ENCODE measurements at places on chromosomes 4 and X.

- peak; percentile 27 for DNase-seq
Measured at GRCh38 chrX:136953867-136954787, 73.6 kb upstream of the RBMX start.

GRCh38 chrX:140317462-140317861, 187.4 kb downstream of the SOX3 start:
- DNase-seq, result no peak

- no peak for DNase-seq
Measured at GRCh38 chr4:3796960-3797359, 30.8 kb downstream of the ADRA2C start.

GRCh38 chrX:15808254-15808653, 18.0 kb downstream of the ZRSR2 start:
- DNase-seq, result no peak

- no peak for DNase-seq
Measured at GRCh38 chr4:94345969-94346368, 3.3 kb upstream of the HPGDS start.

GRCh38 chr4:110682311-110682710, 59.4 kb upstream of the PITX2 start:
- DNase-seq, result no peak

GRCh38 chrX:39398963-39399261, 597.7 kb downstream of the MID1IP1 start:
- no peak for DNase-seq

DNA sequence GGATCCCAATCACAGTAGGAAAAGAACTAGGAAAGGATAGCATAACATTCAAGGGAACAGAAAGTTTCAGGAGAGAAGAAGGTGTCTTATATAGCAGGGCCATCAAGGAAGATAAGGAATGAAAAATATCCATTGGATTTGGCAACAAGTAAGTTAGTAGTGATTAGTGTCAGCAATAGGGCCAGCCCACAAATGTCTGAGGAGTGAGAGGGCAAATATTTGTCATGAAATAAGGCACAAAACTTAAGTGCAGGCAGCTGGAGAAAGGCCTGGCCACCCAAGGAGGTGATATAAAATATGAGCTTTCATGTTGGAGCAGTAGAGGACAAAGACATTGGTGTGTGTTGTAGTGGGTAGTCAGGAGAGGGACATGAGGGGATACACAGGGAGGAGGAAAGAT, 132.1 kb downstream of the COL4A6 start:
- DNase-seq, result no peak

- DNase-seq, result no peak
Measured at GRCh38 chr4:56468097-56468422, 643 bp downstream of the SRP72 start.

DNA sequence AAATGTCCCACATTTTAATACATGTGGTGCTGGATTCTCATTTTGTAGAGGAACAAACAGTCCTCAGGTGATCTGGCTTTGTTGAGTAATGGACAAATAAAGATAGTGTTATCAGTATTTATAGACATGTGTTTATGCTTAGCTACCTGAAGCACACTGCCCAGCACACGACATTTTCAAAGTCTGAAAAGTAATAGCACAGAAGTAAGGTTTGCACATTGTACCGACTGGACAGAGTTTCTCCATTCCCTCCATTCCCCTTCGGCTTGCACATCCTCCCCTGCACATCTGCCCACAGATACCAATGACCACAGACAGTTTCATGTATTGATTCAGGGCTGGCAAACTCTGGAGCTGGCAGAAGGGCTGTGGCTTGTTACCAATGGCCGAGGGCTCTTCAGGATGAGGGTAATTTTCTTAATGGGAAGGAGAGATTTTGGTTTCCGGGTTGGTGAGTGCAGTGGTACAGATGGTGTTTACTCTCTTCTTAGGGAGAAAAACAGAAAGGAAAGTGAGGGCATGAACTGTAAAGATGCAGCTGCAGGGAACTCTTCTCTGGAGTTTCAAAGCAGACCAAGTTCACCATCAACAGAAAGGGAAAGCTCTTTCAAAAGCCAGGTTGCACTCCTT, 2.3 kb downstream of the GRPR start:
- DNase-seq, result no peak

GRCh38 chr4:132737344-132737743, 411.8 kb upstream of the PCDH10 start:
- DNase-seq, result no peak

GRCh38 chr4:70997546-70997945, 4.1 kb downstream of the DCK start:
- no peak for DNase-seq

GRCh38 chrX:110359273-110359672, 625 bp downstream of the RTL9 start:
- no peak for DNase-seq

- DNase-seq, result no peak
Measured at GRCh38 chr4:43990551-43990950, 458.1 kb downstream of the KCTD8 start.

GRCh38 chr4:145324161-145324560, 143.8 kb upstream of the OTUD4 start:
- no peak for DNase-seq

DNA sequence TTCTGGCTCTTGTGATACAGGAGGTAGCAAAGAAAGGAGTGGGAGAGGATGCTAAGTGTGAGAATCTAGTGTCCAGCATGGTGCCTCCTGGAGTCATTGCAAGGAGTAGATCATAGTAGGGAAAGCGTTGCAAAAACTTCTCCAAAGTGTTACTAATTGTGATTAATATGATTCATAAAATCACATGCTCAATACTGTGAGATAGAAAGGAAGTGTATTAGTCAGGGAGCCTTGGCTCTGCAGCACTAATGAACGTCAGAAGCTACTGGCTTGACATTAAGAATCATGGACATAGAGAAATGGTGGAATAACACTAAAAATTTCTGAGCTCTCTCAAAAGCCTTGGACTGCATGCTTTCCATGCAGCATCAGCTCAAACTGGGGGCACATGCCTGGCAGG, 299.1 kb downstream of the EVC2 start:
- no peak for DNase-seq

GRCh38 chr4:40939856-40940255, 190.1 kb downstream of the NSUN7 start:
- no peak for DNase-seq

GRCh38 chr4:155681886-155682285, 15.2 kb downstream of the GUCY1A1 start:
- no peak for DNase-seq

DNA sequence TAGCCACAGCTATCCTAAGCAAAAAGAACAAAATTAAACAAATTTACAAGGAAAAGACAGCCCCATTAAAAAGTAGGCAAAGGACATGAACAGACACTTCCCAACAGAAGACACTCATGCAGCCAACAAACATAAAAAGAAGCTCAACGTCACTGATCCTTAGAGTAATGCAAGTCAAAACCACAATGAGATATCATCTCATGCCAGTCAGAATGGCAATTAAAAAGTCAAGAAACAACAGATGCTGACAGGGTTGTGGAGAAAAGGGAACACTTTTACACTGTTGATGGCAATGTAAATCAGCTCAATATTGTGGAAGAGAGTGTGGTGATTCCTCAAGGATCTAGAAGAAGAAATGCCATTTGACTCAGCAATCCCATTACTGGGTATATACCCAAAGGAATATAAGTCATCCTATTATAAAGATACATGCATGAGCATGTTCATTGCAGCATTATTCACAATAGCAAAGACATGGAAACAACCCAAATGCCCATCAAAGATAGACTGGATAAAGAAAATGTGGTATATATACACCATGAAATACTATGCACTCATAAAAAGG, 163.0 kb upstream of the TET2 start:
- no peak for DNase-seq

DNA sequence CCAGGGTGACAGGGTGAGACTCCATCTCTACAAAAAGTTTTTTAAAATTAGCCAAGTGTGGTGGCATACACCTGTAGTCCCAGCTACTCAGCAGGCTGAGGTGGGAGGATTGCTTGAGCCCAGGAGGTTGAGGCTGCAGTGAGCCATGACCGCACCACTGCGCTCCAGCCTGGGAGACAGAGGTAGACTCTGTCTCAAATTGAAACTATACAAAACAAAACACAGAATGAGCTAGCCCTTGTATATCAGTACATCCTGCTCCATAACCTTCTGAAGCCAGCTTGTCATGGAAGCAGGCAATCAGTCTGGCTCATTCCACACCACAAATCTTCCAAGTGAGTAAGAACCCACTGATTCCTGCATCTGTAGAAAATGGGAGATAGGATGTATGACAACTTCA, 49.0 kb downstream of the CD99L2 start:
- no peak for DNase-seq

DNA sequence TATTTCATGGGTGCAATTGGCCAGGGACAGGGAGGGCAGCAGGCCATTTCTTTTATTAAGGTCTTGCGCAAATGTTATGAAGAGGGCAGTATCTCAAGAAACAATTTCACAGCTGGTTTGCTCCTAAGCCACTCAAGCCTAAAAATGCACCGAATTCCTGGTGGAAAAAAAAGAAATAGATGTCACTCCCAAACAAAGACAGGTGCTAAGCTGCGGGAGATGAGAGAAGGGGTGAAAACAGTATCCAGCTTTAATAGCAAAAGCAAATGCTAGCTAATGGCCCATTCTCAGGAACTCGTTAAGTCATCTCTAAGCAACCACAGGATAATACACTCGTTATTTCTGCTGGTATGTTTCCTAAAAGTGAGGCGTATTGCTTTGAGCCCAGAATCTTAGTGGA, 116.4 kb downstream of the ARX start:
- no peak for DNase-seq

- DNase-seq, result peak; percentile 23
Measured at GRCh38 chr4:174524242-174524641, 2.0 kb upstream of the HPGD start.

DNA sequence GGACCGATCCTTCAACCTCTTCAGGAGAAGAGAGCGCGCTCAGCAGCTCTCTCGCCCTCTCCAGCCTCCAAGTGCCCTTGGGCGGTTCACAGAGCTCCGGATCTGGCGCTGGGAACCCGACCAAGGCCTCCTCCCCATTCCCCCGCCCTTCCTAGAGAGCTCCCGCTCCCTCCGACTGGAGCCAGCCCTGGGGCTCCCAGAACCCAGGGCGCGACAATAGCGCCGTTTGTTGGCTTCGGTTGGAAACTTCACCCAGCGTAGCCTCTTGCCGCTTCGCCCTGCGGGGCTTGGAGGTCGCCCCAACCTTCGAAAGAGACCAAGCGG, 3.1 kb upstream of the SOX3 start:
- no peak for DNase-seq

DNA sequence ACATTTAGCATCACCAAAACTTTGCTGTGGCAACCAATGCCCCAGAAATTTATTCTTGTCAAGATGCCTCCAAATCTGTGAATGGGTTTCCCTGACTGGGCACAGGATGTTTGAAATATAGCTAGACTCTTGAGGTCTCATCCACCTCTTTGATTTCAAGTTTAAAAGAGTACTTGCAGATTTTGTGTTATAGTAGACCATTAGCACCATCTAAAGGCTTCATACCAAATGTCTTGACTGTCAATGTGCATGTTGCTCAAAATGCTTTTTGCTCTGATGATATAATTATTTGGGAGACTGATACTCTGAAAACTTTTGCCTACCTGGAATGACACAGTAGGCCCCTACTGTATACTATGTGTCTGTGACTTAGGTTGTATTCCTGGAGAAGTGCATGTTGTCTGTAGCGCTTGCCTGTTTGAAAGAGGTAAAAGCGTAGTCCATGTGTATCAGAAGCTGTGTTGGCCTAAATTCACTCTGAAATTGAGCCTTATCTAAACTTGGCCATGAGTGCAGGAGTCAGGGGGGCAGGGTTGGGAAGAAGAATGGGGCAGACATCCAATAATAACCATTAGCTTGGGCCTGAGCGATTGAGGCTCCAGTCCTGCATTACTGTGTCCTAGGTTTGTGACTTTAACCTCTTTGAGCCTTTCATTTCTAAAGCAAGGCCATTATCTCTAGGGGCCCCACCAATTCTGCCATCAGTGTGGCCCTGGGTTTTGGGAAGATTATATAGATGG, 33.8 kb downstream of the NDP start:
- no peak for DNase-seq

DNA sequence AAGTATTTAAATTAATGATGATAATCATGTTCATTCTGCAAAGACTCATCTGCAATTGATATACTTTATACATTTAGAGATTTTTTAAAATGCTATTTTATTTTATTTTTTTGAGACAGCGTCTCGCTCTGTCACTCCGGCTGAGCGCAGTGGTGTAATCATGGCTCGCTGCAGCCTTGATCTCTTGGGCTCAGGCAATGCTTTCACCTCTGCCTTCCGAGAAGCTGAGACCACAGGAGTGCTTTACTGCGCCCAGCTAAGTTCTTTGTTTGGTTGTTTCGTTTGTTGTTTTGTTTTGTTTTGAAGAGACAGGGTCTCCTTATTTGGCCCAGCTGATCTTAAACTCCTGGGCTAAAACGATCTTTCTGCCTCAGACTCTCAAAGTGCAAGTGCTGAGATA, 1541.0 kb downstream of the PCDH7 start:
- no peak for DNase-seq

DNA sequence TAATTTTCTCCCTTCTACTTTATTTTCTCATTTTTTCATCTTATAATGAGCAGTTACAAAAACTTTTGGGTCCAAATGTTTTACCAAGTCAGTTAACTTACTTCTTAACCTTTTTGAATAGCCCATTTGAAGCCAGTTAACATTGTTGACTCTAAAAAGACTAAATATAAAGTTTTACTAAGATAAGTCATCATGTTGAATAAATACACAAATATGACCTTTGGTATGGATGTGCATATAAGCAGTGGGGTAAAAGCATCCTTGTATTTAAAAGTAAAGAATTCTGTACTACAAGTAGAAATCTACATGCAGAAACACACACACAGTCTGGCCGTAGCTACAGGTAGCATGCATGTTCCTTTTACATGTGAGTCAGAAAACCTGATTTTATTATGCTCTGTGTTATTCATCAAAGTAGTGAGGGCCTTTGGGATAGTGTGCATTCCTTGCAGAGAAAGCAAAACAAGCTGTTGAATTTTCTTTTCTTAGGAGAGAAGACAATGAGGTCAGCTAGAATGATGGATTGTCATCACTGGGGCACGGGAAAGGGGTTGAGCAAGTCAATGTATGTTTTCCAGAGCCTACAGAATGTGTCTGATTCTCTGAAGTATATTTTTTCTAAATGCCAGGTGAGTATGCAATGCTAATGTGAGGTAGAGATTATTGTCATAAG, 533.2 kb upstream of the AGA start:
- DNase-seq, result no peak

GRCh38 chr4:111937368-111937767, 207.9 kb upstream of the FAM241A start:
- DNase-seq, result no peak

- DNase-seq, result no peak
Measured at GRCh38 chr4:130110770-130111169, 1014.8 kb downstream of the C4orf33 start.

DNA sequence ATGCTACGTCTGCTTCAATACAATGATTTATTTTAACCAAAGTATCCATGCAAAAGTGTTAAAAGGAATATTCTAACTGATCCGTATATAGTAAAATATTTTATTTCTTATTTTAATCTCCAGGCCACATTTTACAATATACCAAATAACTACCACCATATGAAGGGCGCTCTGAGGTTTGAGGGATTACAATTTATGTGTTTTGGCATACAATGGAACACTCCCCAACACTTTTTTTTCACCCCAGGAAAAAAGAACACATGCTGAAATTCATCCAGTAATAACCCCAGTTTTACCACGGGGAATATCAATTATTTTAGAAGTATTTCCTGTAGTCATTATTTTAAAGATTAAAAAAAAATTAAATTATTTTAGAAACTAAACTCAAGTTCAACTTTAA, 65.4 kb downstream of the APBB2 start:
- no peak for DNase-seq

GRCh38 chr4:41505161-41505661, 32.7 kb upstream of the LIMCH1 start:
- DNase-seq, result no peak

GRCh38 chr4:112979881-112980421, 69.5 kb upstream of the ANK2 start:
- no peak for DNase-seq

All from heart left ventricle (tissue), 16 donors.